ENCODE measurements at places on chromosomes 16 and 17.

- no peak for DNase-seq
These were observed 6.2 kb downstream of the MBTPS1 start for GRCh38 chr16:84110527-84110926.

DNA sequence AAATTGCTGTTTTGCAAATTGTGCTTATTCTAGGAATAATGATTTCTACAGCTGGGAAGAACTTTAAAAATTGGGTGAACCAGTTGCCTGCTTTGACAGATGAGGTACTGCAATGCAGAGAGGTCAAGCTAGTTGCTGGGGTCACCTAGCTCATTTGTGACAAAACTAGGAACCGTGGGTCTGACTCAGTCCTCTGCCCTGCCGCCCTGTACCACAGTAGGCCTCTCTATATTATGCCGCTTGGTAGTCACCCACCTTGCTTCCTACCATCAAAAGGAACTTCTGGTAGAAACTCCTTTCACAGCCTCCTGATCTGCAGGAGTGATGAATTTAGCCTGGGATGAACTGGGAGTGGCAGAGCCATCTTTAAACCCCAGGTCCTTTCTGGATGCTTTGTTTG lies 105.7 kb downstream of the PITPNC1 start:
- DNase-seq = no peak

DNA sequence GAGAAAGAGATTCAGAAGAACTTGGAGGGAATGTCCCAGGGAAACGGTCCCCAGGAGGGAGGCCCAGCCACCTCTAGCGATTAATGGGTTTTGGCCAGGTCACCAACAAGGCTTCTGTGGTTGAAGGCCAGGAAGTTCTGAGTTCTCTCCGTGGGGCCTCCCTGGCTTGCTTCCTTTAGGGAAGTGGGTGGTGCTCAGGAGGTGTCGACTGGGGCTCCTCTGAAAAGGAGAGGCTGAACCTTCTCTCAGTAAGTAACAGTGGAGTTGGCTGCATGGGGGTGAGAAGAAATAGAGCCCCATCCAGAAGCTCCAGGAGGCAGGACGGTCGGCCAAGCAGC lies 77.1 kb upstream of the GSE1 start:
- DNase-seq = no peak

GRCh38 chr17:57584050-57584551 lies 161.0 kb downstream of the CCDC182 start:
- no peak for DNase-seq

- peak; percentile 39 for DNase-seq
These were observed 28.1 kb upstream of the NFAT5 start for GRCh38 chr16:69537706-69538080.

- no peak for DNase-seq
These were observed 123.4 kb downstream of the PRKCB start for GRCh38 chr16:23959072-23959751.

- DNase-seq = no peak
These were observed 88.7 kb downstream of the GRIN2A start for GRCh38 chr16:10093576-10093975.

DNA sequence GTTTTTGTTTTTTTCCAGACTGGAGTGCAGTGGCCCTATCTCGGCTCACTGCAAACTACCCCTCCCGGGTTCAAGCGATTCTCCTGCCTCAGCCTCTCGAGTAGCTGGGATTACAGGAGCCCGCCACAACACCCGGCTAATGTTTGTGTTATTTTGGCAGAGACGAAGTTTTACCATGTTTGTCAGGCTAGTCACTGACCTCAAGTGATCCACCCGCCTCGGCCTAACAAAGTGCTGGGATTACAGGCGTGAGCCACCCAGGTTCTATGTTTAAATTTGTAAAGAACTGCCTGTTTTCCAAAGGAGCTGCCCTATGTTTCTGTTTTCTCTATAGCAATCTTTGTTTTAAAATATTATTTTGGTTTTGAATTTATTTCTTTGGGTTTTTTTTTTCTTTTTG lies 13.8 kb upstream of the C16orf87 start:
- peak; percentile 64 for DNase-seq

- DNase-seq = no peak
These were observed 2.3 kb upstream of the CHST6 start for GRCh38 chr16:75497558-75497957.

- DNase-seq = no peak
These were observed 216 bp downstream of the VPS9D1 start for GRCh38 chr16:89720551-89720812.

GRCh38 chr16:67877064-67877463 lies 4.2 kb downstream of the EDC4 start:
- no peak for DNase-seq

- no peak for DNase-seq
These were observed 4.3 kb downstream of the THOC6 start for GRCh38 chr16:3027983-3028715.

- no peak for DNase-seq
These were observed 307.4 kb upstream of the AXIN2 start for GRCh38 chr17:65868881-65869280.

DNA sequence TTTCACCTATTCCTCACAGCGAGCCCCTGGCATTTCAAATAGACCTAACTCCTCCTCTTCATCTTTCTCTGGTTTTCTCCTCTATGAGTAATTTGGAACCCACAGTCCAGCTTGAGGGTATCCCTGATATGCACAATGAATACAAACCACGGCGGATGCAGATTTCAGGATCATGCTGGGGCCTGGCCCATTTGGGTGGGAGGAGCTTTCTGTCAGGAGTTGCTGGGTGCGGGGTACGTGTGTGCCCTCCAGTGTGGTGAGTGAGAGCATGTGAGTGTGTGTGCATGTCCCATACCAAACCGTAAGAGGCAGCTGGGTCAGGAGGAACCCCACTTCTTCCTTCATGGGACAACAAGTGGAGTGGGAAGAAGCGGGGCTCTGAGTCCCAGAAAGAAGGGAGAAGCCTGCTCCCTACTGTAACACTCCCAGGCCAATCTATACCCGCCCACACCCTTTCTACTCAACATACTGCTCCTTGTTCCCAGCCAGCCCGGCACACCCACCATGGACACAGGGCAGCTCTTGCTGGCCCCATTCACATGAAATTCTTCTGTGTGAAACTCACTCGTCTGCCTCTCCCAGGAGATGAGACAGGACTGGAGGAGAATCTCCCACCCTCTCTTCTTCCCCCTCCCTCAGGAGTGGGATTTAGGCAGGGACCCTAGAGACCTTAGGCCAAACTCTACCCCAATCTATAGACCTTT lies 18.4 kb downstream of the CNTNAP1 start:
- DNase-seq = no peak

DNA sequence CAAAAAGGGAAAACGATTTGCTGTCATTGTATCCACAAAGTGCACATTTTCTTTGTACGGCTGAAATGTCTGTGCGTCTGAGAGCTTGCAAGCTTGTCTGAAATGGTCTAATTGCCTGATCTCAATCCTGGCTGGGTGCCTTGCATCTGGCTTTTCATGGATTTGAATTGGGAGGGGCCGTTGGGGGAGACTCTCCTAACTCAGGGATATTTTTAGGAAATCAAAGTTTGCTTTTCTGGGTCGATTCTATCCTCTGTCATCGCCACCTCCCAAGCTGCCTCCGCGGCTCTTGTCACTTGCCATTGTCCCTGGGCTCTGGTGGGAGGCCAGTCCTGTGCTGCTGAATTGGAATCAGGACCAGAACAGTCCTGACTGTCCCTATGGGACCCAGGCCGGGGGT lies 33.3 kb upstream of the MGAT5B start:
- no peak for DNase-seq

- no peak for DNase-seq
These were observed 78.4 kb downstream of the NT5M start for GRCh38 chr17:17381446-17382064.

DNA sequence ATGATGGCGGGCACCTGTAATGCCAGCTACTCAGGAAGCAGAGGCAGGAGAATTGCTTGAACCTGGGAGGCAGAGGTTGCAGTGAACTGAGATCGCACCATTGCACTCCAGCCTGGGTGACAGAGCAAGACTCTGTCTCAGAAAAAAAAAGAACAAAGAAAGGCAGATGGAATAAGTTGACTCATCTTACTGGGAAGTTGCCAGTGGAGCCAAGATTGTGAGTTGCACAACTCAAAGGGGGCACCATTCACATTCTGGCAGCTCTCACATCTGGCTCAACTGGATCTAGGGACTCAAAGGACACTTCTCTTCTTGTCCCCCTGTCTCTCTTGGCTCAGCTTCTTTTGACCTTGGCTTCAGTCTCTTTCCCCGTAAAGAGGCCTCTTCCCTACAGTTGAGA lies 53.7 kb upstream of the ETV4 start:
- peak; percentile 82 for DNase-seq

- DNase-seq = no peak
These were observed 291.2 kb downstream of the CDH11 start for GRCh38 chr16:64830653-64831052.
